ENCODE measurements at places on chromosomes 3 and 15.

GRCh38 chr3:191330530-191331048, 263 bp upstream of the UTS2B start:
- no peak for DNase-seq

- DNase-seq = no peak
Observed at GRCh38 chr3:165464736-165465135, 268.6 kb upstream of the SLITRK3 start.

DNA sequence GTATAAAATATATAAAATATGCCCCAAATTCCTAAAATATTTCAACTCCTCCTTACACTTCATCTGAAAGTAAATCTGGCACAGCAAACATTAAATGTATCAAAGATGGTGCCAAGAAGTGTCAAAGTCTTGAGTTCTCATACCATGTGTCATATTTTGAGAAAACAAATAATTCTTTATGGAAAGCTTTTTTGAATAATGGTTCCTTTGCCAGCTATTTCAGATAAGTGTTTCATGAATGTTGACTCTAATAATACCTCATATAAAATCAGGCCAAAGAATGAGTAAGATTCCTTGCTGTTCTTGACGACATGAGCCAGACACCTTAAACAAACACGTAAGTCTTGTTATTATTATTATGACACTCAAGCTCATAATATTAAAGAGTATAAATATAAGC, 30.3 kb upstream of the ZNF385D start:
- DNase-seq = no peak

- no peak for DNase-seq
Observed at GRCh38 chr15:65365229-65365628, 12.6 kb downstream of the IGDCC3 start.

- no peak for DNase-seq
Observed at GRCh38 chr15:70605606-70606410, 157.6 kb downstream of the UACA start.

- peak; percentile 62 for DNase-seq
Observed at GRCh38 chr3:187739561-187740332, 5.5 kb downstream of the BCL6 start.

DNA sequence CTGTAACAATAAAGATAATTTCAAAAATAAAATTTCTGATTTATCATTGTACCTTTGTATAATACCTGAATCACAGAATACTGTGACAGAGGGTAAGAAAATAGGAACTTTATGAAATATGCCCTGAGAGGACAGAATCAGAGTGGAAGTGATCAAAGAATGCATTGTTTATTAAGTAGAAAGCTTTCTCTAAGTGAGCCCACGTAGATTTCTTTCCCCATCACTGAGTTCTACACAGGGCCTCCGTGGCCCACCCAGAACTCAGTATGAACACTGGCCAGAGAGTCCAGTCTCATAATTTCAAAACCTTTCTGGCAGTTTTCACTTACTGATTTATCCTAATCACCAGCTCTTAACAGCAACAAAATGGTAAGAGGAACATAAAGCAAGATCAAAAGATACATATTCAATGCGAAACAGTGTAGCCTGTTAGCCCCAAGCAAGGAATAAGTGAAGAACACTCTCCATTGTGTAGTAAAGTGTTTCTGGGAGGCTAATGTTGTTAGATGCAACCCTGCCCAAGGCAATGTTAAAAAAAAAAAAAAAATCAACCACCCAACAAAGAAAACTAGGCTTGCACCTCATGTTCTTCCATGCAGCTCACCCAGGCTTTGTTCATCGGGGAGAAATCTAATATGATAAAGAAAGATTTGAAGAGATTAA, 341.3 kb downstream of the LSAMP start:
- no peak for DNase-seq

- no peak for DNase-seq
Observed at GRCh38 chr3:5809586-5810246, 622.2 kb downstream of the EDEM1 start.

DNA sequence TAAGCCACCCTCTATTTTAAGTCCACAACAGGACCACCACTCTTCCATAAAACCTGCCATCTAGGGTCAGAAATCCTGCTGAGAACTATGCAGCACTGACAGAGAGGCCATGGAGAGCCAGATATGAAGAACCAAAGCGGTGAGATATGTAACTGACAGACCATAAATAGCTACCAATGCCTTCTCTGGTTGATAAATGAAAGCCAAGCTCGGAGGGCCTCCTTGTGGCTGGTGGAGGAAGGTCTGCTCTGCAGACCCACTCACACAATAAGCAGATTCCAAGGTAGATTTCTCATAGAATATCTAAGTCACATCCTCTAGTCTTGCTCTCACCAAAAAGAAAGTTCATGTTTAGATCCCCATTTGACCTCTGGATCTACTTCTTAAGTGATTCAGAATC, 38.9 kb downstream of the RYK start:
- no peak for DNase-seq

DNA sequence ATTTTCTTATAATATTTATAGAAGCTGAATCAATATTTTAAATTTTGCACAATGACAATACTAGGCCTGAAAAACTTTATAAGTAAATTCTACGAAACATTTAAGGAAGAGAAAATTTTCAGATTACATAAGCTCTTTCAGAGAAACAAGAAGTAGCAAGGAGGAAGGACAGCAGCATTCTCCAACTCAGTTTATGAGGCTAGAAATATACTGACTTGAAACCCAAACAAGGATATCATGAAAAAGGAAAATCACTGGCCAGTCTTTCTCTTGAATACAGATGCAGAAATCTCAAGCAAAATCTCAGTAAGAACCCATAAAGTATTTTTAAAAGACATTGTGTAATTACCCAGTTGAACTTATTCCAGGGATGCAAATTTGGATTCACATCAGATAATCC, 121.3 kb downstream of the STAC start:
- no peak for DNase-seq

- DNase-seq = no peak
Observed at GRCh38 chr15:70133296-70133695, 35.6 kb upstream of the TLE3 start.

DNA sequence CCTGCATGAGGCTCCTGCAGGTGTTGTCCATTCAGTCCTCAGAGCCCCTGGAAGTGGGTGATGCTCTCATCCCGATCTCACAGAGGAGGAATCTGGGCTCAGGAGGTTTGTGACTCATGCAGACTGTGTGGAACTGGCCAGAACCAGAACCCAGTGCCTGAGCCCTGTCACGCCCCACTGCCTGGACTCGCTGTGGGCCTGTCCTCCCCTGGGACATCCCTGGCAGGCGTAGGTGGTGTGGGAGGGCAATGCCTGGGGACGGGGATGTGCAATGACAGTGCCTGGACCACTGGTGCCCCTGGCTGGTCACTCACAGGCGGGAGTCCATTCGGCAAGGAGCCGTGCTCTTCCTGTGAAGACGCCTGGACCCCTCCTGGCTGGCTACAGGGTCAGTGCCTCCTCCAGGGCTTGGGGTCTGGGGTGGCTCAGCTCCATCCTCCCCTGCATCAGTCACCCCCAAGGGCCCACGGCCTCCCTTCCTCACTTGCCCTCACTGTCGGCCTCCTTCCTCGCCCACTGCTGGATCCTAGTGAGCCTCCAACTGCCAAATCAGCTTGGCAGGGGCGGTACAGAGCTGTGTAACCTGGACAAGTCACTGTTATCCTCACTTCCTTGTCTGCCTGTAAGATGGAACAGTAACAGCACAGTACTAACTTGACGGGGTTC, 14.9 kb downstream of the PSTPIP1 start:
- no peak for DNase-seq

GRCh38 chr3:189659571-189659970, 28.4 kb downstream of the TP63 start:
- DNase-seq = no peak

DNA sequence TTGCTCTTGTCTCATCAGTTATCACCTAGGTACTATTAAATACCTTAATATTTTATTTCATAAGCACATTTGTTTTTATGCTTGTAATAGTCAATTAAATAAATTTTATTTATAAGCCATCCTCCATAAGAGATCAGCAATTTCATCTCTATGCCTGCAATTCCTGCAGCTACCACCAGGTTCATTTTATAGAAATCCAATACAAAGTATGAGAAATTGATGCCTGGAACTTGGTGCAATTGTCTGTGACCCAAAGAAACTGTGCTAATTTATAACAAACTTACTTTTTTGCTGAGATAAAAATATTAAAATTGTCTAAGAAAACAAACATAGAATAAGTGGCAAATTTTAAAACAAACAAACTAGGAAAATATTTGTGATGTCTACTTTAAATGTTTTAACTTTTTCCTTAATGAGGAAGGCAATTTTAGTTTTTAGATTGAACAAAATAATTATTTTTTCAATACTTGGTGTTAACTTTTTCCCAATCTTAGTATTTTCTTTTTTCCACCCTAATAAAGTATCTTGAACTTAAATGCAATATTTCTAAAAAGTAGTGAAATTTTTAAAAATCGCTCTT, 1026.6 kb downstream of the ROBO1 start:
- DNase-seq = no peak

- DNase-seq = no peak
Observed at GRCh38 chr15:47736143-47736786, 19.0 kb downstream of the SEMA6D start.

DNA sequence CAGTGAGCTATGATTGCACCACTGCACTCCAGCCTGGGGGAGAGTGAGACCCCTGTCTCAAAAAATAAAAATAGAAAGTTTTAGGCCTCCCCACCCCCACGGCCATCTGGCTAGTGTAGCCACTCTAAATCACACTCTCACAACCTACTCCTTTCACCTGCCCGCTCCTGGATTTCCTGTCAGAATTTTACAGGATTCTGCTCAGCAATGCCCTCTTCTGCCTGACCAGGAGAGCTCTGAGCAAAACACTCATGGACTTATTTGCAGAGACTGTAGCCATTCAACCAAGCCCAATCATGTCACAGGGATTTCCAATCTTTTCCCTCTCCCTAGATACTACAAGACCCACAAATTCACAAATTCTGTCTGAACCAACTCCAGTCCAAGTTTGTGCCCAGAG, 242.6 kb upstream of the TPRG1 start:
- DNase-seq = no peak

GRCh38 chr15:93477721-93478120, 388.7 kb upstream of the RGMA start:
- no peak for DNase-seq

DNA sequence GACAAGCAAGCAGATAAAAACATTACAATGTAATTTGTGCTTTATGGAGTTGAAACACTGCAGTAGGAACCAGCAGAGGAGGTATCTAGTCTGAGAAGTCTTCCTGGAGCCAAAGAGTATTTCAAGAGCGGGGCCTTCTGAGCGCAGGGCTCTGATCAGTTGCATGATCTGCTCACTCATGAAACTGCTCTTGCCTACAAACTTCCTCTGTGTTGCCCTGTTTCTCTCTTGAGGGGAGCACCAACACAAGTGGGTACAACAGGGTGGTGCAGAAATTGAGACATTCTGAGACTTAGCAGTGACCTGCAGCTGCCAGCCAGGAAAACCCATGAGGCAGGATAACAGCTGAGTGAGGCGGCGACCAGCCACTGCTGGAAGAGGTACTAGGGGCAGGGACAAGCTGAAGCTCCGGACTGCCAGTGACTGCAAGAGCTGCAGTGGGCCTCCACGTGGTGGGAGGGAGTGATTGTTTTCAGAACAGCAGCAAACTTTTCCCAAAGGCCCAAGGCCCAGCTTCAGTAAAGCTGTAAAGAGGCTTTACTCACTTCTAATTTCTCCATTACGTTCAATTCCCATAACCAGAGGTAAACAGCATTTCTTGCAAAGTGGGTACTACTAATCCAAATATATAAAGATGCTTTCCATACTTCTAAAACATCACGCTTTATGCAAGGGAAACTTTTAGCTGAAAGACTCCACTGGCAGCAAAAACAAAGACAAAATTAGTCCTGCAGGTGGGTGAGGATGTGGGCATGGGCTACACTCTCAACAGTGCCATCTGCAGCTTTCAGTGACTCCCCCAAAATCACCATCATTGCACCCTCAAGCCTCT, 69.0 kb upstream of the LPP start:
- DNase-seq = no peak

DNA sequence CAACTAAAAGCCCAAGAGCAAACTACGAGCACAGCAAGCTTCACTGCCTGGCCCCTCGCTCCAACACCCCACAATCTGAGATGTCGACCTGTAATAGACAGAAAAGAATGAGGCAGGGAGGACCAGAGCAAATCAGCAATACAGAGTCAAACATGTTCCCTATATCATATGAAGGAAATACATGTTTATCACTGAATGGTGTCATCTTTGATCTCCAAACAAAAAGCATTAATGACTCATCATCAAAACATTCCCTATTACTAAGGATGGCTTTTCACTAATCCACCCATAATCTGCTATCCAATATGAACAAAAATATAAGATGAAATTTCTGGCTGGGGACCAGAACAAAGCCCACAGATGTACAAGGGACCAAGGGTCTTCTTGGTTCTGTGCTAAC, 34.7 kb downstream of the MYO5A start:
- DNase-seq = no peak

- DNase-seq = no peak
Observed at GRCh38 chr3:70556056-70556455, 243.6 kb upstream of the MDFIC2 start.

- no peak for DNase-seq
Observed at GRCh38 chr3:26196781-26197180, 406.9 kb downstream of the OXSM start.

GRCh38 chr3:115758076-115758763, 134.9 kb downstream of the GAP43 start:
- no peak for DNase-seq

- no peak for DNase-seq
Observed at GRCh38 chr3:183332487-183332886, 79.4 kb downstream of the B3GNT5 start.

- no peak for DNase-seq
Observed at GRCh38 chr3:193677734-193678133, 84.7 kb downstream of the OPA1 start.

GRCh38 chr15:99423186-99424130, 142.3 kb upstream of the MEF2A start:
- DNase-seq = no peak

GRCh38 chr15:100115711-100116090, 226.1 kb downstream of the ADAMTS17 start:
- no peak for DNase-seq

- DNase-seq = no peak
Observed at GRCh38 chr3:48130321-48130904, 57.8 kb downstream of the CDC25A start.

- no peak for DNase-seq
Observed at GRCh38 chr15:100959066-100960050, 40.2 kb downstream of the LRRK1 start.

- no peak for DNase-seq
Observed at GRCh38 chr3:65778968-65779367, 259.8 kb downstream of the MAGI1 start.

- DNase-seq = no peak
Observed at GRCh38 chr3:50358355-50358910, 888 bp downstream of the TMEM115 start.

Measured in T follicular helper cell (primary cell).